Fibroblast of skin of back (primary cell): ENCODE measurements at places on chromosomes 11 and 22.

DNA sequence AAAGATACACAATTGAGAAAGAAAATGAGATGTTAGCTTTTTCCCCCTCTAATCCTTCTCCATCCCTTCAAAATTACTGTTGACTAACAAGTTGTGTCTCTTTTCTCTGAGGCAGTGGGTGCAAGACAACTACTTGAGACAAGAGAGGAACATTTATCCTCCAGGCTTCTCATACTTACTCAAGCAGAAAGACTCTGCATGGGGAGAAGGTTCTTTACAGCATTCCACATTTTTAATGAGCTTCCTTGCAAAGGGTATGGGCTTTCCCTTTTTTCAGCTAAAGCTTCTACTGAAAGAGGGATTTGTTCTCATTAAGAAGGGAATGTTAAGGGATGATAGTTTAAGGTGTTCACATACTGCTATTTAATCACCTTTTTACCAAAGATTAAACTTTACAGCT lies 47.8 kb downstream of the PAX6 start:
- no peak for DNase-seq

DNA sequence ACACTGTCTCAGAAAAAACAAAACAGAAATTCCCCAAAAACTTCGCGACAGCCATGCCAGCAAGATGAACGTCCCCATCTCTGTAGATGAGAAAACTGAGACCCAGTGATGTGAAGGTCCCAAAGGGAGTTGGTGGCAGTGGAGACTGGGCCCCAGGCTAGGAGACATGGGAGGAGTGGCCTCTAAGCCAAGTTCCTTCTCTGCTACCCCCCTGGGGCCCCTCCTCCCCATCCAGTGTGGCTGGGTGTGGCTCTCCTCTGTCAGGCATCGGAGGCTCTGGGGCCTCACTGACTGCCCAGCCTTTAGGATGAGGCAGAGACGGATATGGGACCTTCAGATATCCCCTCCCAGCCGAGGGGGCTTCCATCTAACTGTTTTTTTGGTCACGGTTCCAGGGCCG lies 9.8 kb downstream of the RELT start:
- peak; percentile 50 for DNase-seq

GRCh38 chr11:93225662-93226061 lies 27.9 kb upstream of the SLC36A4 start:
- peak; percentile 19 for DNase-seq

DNA sequence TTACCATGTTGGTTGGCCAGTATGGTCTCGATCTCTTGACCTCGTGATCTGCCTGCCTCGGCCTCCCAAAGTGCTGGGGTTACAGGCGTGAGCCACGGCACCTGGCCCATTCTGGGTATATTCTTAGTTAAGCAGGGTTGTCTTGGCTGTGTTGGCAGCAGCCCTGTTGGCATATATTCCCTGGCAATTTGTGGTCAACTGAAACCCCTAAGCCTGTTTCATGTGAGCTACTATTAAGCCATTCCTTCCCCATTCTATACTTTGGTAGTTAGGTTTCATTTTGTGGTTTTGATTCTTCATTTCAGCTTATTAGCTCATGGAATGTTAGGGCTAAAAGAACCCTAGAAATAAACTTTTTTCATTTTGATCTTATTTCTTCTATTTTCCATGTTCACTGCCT lies 22.2 kb upstream of the IL18BP start:
- DNase-seq: no peak

DNA sequence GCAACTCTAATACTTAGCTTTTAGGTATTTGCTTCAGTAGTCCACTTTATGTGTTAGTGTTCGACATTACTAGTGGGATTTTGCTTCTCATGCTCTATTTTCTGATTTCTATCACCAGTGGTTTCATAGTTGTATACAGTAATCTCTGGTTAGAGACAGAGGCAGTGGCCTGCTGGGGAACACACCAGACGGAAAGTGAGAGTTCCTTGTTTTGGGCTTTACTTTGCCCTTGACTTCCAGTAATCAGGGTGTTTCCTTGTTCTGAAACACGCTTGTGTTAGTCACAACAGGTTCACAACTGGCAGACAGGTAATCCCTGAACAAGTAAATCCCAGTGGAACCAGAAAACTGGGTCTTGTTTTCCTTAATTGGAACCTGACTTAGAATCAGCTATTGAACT lies 56.0 kb downstream of the PACS1 start:
- DNase-seq: no peak

DNA sequence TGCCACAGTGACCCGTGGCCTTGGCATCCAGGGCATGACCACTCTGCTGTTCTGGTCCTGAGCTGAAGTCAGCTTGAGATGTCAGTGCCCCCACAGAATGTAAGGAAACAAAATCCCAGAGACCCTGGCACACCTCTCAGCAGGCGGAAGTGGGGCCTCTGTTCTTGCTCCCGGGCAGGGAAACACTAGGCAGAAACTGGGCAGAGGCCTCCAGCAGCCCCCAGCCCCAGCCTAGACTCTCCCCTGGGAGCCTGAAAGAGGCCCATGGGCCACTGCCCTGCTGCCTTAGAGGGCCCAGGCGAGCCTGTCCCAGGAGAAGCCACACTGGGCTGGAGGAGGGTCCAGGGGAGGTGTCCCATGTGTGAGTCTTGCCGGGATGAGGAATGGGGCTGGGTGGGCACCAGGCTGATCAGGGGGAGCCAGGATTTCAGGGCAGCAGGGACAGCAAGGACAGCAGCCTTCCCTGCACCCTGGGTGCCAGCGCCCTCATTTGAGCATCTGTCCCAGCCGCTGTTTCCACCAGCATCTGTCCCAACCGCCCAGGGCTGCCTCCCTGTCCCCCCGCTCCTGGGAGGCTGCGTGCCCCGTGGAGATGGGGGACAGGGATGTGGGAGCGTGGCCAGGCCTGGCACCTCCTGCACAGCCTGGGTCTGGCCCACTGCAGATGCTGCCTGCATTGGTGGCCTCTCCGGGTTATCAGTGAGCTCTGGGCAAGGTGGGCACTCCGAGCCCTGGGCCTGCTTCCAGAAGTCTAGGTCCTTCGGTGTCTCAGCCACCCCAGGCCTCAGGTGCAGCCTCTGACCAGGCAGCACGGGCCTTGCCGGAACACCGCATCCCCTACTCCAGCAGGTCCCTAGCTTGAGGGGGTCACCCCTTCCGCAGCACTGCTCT lies 1072.4 kb downstream of the BRD1 start:
- DNase-seq: no peak

DNA sequence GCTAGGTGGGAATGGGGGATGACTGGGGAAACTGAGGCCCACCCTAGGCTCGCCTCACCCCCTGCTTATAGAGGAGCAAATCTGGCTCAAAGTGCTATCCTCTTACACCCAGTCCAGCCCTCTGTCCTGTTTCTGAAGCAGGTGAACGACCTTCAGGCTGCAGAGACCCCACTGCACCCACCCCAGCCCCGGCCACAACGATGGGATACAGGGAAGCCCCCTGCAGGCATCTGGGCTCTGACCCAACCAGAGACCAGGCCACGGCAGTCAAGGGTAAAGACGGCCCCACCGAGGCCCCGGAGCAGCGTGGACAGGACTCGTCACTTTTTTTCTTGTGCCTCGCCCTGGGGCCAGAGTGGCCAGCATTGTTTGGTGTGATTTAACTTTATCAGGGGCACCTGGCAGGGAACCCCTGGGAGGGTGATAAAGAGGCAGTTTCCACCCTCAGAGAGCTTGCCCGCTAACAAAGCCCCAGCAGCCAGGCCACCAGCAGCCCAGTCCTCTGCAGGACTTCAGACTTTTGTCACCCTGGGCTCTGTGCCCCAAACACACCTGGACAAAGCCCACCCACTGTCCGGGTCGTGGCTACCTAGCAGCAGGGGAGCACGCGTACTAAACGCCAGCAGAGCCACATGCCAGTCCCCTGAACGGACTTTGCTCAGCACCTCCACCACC lies 612.6 kb downstream of the TBC1D22A start:
- DNase-seq: no peak

DNA sequence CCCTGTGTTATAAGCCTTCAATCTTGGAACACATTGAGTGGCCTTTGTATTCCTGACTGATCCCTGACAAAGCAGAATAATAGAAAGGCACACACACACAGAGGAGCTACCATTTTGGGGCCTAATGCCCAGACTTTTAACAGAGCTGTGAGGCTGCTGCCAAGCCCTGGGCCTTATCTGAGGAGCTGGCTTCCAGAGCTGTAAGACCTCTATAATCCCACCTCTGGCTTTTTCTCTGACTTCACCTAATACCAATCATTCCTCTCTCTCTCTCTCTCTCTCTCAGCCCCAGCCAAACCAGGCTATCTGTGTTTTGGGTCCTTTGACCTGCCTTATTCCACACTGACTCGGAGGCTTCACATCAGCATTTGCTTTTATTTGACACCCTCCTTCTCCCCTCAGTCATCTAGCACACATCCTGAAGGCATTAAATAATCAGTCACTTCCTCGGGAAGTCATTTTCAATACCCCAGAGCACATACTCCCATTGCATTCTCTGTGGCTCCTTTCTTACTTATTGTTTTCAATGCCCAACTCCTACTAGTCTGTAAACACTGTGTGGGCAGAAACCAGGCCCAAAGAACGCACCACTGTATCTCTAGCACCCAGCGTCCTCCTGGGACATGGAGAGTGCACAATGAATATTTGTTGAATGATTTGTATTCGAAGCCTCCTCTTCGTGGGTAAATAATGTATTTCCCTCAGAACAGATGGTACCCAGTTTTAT lies 21.2 kb upstream of the TRIM44 start:
- DNase-seq: no peak

GRCh38 chr11:96337541-96338431 lies 5.2 kb downstream of the MAML2 start:
- DNase-seq: no peak

GRCh38 chr22:36237462-36238372 lies 1.6 kb downstream of the APOL2 start:
- DNase-seq: no peak

- DNase-seq: no peak
Observed at GRCh38 chr11:18324381-18324780, 2.0 kb downstream of the GTF2H1 start.

DNA sequence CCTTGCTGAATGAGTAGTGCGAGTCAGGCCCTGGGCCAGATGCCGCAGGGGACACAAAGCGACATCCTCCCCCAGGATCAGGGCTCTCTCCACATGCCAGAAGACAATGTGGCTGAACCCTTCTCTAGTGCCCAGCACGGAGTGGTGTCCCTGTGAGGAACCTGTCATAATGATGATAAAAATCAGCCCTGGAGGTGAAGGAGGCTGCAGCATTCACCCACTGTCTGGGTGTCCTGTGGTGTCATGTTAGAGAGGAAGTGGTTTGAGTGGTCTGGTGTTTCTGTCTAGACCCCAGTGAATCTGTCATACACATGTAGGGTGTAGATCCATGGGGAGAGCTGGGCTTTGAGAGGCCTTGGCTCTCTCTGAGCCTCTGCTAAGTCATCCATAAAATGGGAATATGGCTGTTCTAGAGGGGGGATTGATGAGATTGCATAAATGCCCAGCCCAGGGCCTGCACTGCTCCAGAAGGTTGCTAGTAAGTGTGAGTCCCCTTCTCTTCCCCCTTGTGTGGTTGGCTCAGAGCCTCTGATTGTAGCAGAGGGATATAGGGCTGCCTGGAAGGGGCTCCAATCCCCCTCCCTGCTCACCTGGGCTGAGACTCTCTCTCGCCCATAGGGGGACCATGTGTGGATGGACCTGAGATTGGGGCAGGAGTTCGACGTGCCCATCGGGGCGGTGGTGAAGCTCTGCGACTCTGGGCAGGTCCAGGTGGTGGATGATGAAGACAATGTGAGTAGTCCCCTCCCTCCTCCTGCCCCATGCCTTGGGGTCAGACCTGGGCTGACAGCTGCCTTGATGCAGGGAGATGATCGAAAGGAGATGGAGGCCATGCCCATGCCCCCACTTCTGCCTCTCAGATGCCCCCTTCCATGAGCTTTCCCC lies 14.3 kb downstream of the MYO7A start:
- DNase-seq: no peak

DNA sequence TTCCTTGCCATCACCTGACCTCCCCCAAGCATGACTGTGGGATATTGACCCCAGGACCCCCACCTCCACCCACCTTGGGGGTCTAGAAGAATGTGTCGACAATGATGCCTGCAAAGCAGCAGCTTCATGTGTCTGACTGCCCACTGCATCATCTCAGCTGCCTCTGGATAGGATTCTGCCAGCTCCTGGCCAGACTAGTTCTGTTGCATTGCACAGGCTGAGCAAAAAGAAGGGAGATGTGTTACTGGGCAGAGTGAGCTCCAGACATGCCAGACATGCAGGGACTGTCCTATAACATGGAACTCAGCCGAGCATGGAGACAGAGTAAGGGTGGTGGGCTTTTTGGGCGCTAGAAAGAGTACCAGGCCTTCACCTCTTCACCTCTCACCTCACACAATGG lies 36.7 kb downstream of the FBXO7 start:
- DNase-seq: no peak

DNA sequence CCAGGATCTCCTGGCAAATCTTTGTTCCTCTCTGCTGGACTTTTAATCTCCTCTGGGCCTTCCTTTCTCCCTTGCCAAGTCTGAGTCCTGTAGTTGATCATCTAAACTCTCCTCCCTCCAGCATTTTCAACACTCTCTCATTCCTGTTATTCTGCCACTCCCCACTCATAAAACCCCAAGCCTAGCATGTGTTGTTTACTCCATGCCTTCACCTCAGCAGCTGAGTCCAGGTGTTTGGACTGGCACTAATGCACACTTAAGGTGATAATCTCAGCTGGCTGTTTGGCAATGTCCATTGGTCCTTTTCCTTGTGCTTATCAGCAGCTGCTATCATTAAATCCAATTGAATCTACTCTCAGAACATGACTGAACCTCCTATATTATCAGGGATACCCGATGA lies 876.8 kb upstream of the TENM4 start:
- DNase-seq: no peak

DNA sequence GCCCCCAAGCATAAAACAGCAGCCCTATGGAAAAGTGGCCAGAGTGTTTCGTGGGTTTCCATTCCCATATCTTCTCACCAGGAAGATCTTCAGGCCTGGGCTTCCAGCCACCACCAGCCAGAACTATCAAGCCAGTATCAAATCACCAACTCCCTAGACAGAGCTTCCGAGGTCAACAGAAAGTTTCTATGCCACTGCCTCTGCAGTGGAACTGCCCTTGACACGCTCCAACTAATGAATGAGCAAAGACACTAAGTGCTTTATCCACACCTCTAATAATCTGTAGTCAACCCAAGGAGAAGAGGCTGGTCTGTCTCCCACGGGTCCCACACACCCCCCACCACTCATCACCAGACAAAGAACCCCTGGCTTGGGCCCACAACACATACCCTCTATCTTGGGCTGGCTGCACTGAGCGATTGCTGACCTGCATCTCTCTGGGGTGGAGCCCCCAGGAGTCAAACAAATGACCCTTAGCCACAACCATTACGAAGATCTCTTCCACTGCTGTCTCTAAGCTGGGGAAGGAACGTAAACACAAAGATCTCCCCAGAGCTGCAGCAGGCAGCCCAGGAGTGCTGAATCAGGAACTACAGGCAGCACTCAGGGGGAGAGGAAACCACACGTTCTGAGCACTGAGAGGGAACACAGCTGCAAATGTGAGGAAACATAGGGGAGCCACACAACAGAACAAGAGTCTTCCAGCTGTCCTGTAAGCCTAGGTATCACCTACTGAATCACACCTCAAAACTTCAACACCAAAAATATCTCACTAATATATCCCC lies 9.7 kb downstream of the OR5AN1 start:
- DNase-seq: no peak
